ENCODE measurements at places on chromosomes 16 and 17. TPM values are rescaled to one million over a fixed set of nuclear protein-coding genes. Genes with fewer than 3 reads are reported as not detected.

DNA sequence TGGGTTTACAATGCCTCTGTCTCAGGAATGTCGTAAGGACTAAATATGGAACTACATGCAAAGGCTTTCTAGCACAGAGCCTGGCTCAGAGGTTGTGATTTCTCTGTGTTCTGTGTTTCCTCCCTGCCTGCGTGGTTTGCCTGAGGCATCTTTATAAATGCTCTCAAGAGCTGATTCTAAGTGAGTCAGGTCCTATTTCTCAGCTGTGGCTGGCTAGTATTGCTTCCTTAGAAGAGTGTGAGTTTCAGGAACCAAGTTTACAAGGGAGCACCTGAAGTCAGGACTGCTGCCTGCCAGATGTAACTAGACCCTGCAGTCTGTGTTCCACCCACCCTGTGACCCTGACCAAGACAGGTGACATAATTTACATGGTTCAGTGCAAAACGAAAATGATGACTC is 8.0 kb upstream of the CCL1 start:
- DNase-seq: no peak
- no peaks in the 10 kb centered on the region for H3K36me3 ChIP-seq
- H3K4me1 ChIP-seq: no peaks in the 10 kb centered on the region
- no peak overlapping the region for H3K4me3 ChIP-seq

SLC22A31 gene
- total RNA-seq: not detected

PYDC1 gene
- total RNA-seq: not detected

KCNJ12 gene
- total RNA-seq: 0.15 TPM

CPSF4L gene
- total RNA-seq: not detected

- no peak for DNase-seq
- no peak overlapping the region for H3K4me3 ChIP-seq
- no peak overlapping the region for H3K27ac ChIP-seq
- H3K27me3 ChIP-seq: no peaks in the 10 kb centered on the region
Measured at GRCh38 chr16:6629110-6629509, 703.5 kb upstream of the RBFOX1 start.

DNA sequence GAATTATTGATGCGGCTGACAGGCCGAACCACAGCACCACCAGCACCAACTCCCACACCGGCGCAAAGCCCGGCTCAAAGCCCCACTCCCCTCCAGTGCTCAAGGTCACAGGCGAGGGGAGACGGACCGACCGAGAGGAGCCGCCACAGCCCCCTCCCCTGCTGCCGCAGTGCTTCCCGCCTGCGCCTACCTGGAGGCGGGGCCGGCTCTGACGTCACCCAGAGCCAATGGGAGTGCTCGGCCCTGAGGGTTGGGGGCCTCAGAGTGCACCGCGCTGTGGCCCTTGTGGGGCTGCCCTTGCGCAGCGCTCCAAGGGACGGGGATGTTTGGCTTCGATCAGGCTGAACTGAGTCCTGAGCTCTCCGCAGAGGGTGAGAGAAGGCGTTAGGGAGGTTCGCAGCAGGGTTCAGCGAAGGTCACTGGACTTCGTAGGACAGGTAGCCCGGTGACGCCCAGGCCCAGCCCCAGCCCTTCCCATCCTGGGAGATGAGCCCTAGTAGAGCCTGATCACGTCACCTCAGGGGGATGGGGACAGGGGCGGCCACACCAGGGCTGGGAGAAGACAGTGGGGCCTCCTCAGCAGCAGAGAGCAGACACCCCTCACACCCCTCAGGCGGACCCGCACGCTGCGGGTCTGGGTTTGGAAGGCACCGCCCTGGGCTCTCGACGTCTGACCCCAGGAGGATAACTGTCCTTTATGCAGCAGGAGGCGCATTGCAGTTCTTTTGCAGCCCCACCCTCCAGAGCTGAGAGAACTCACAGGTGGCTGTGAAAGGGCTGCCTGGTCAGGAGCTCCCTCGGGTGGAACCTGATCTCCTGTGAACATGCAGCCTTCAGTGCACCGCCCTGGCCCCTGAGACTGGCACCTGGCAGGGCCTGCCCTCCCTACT is 1.5 kb downstream of the NDRG4 start:
- H3K27ac ChIP-seq: no peak overlapping the region
- no peak overlapping the region for H3K4me3 ChIP-seq
- H3K4me1 ChIP-seq: peaks cover 15% of the 10 kb centered on the region
- no peaks in the 10 kb centered on the region for H3K27me3 ChIP-seq
- no peaks in the 10 kb centered on the region for H3K36me3 ChIP-seq
- peak; percentile 17 for DNase-seq

PTX4 gene
- not detected for total RNA-seq

GRCh38 chr17:56681561-56682266 is 88.2 kb downstream of the NOG start:
- peaks cover 25% of the 10 kb centered on the region for H3K27me3 ChIP-seq
- DNase-seq: no peak
- H3K4me3 ChIP-seq: no peak overlapping the region
- peaks cover 11% of the 10 kb centered on the region for H3K4me1 ChIP-seq

DNA sequence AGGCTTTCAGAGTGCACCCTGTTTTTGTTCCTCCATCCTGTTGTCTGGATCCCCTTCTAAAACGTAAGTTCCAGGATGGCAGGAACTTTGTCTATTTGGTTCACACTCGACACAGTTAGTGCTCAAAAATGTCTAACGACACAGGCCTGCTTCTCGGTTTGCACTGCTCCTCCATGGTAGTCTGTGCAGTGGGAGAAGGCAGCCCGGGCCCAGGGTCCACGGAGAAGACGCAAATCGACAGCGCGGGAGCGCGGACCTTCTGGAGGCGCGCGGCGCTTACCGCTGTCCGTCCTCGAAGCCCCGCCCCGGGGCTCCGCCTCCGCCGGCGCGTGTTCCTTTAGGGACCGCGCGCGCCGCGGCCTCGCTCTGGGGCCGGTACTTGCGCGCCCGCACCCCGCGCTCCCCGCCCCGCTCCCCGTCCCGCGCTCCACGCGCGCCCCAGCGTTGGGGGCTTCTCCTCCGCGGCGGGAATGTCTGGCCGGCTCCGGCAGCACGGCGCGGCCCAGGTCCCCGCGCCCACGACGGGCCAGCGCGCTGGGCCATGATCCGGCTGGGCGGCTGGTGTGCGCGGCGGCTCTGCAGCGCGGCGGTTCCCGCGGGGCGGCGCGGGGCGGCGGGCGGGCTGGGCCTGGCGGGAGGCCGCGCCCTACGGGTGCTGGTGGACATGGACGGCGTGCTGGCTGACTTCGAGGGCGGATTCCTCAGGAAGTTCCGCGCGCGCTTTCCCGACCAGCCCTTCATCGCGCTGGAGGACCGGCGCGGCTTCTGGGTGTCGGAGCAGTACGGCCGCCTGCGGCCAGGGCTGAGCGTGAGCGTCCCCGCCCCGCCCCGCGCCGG is at the start of gene NT5M:
NT5M (plus strand) TSS at position 364 of the 837 bp plus-strand sequence; CDS start at position 542, 178 bp downstream.
- no peaks in the 10 kb centered on the region for H3K36me3 ChIP-seq
- peak within 1 kb of the TSS; percentile 80 for H3K4me3 ChIP-seq
- no peaks in the 10 kb centered on the region for H3K27me3 ChIP-seq
- DNase-seq: peak; percentile 57
- peaks cover 35% of the 10 kb centered on the region for H3K4me1 ChIP-seq
- H3K27ac ChIP-seq: peak within 1 kb of the TSS; percentile 41

DNA sequence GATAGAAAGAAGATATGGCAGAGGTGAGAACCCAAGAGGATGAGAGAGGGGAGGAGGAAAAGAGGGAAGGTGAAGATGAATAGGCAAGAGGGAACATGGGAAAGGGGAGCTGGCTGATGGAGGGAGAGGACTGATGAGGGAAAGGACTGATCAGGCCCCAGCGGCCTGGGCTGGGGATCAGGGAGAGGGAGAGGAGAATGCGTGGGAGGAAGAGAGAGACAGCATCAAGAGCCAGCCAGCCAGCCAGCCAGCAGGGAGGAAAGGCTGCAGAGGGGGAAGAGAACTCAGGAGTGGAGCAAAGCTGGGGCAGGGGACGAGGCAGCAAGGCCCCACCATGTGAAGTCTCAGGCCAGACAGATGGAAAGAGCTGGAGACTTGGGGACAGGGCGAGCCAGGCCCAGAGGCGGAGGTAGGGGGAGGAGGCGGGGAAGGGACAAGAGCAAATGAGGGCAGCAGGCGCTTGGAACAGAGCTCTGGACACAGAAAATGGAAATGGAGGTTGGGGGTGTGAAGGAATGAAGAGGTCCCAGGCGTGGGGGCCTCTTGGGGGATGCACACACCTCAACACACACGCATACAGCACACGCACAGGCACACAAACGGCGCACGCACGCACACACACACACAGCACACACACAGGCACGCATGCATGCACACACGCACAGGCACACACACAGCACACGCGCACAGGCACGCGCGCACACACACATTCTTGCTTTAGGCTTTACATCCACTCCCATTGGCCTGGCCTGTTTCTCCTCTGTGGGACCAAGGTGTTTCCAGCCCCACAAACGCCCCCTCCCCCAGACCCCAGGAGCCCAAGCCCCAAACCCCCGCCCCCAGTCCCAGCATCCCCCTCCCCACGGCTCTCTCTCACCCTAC is 12.3 kb downstream of the DLG4 start:
- peaks cover 17% of the 10 kb centered on the region for H3K4me1 ChIP-seq
- H3K36me3 ChIP-seq: no peaks in the 10 kb centered on the region
- peak overlapping the region; percentile 91 for H3K27ac ChIP-seq
- H3K4me3 ChIP-seq: no peak overlapping the region
- DNase-seq: no peak

TBC1D3K gene
- not detected for total RNA-seq

TNP2 gene
- total RNA-seq: not detected

GLP2R gene
- total RNA-seq: not detected

DNA sequence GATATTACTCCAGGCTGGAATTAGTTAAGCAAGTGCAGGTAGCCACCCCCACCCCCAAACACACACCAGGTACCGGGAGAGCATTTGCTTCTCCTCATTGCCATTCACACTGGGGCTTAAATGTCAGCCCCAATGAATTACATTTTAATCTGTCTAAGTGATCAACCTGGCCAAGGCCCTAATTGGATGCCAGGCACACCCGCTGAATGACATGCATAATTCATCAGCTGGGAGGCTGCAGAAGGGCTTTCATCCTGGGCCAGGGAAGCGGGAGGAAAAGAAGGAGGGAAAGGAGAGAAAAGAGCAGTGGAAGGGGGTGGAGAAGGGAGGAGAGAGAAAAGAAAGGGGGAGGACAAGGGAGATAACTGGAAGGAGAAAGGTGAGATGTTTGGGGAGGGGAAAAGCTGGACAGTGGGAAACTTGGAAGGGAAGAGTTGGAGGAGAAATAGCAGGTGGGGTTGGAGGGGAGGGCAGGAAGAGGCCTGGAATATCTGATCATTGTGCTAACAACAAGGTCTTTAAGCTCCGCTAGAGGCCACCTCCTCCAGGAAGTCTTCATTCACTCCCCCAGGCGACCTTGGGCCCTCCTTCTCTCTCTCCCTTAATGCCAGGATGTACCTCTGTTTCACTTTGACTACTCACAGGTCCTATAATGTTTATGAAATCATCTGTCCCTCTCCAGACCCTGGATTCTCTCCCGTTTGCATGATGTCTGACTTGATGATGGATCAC is 40.1 kb upstream of the CES5A start:
- no peaks in the 10 kb centered on the region for H3K27me3 ChIP-seq
- H3K36me3 ChIP-seq: no peaks in the 10 kb centered on the region
- no peak overlapping the region for H3K4me3 ChIP-seq
- no peak overlapping the region for H3K27ac ChIP-seq
- H3K4me1 ChIP-seq: no peaks in the 10 kb centered on the region
- no peak for DNase-seq

DNA sequence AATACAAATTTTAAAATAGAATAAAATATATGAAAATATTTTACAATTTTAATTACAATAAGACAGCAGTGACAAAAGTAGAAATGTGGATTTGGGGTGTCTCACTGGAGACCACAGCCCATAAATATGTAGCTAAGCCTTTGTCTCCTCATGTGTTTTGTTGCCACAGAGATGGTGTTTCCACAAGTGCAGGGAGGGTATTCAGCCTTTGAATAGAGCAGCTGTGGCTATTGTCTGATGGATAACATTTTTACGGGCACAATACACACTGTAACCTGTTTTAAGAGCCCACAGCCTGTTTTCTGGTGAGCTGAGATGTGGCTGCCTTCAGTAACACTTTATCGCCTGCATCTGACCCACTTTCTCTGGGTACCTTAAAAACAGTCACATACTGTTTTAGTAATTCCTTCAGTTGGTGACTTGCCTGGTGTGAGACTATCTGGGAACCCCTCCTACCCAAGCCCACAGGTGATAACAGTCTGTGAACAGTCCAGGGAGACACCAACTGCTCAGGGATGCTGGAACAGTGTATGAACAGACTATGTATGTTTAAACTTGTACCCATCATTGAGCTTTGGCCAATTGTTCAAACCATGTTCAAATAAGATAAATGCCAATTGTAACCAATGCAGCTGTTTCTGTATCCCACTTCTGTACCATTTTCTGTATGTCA is 7.8 kb upstream of the AHSP start:
- no peaks in the 10 kb centered on the region for H3K27me3 ChIP-seq
- no peaks in the 10 kb centered on the region for H3K4me1 ChIP-seq
- H3K27ac ChIP-seq: no peak overlapping the region
- DNase-seq: no peak
- no peak overlapping the region for H3K4me3 ChIP-seq

- peaks cover 21% of the 10 kb centered on the region for H3K27me3 ChIP-seq
- no peak for DNase-seq
- no peak overlapping the region for H3K4me3 ChIP-seq
- no peaks in the 10 kb centered on the region for H3K4me1 ChIP-seq
- H3K36me3 ChIP-seq: no peaks in the 10 kb centered on the region
Measured at GRCh38 chr17:58265271-58265670, 15.5 kb downstream of the MPO start.

HSPB9 gene
- total RNA-seq: not detected

TP53TG3B gene
- total RNA-seq: not detected

NPIPA5 gene
- 7.1 TPM for total RNA-seq

DNA sequence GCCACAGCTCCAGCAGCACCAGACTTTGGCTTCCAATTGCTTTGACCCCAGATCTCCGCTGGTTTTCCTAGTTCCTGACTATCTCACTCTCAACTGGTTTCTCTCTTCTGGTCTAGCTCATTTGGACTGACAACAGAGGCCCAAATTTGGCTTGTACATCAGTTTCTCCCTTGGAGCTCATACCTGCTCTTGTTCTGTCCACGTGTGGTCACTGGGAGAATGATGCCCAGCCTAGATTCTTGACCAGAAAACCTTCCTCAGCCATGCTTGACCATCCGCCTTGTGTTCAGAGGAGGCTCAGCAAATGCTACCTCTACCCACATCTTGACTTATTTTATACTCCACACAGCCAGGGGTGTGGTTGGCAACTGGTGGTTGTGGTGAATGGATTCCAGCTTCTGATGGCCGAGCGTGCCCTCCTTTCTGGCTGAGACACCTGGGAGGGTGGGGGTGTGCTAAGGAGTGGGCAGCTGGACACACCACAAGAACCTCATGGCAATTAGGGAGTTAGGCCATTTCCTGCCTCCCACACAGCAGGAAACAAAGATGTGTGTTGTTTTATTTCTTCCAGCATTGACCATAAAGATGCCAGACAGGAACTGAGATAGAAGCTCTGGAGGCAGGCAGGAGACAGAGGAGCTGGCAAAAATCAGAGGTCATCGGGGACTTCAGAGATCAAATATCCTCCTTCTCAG is 93.8 kb upstream of the FAM20A start:
- no peaks in the 10 kb centered on the region for H3K4me1 ChIP-seq
- H3K4me3 ChIP-seq: no peak overlapping the region
- H3K36me3 ChIP-seq: no peaks in the 10 kb centered on the region
- DNase-seq: no peak
- H3K27ac ChIP-seq: no peak overlapping the region
